ENCODE measurements at places on chromosomes 7 and 10.

DNA sequence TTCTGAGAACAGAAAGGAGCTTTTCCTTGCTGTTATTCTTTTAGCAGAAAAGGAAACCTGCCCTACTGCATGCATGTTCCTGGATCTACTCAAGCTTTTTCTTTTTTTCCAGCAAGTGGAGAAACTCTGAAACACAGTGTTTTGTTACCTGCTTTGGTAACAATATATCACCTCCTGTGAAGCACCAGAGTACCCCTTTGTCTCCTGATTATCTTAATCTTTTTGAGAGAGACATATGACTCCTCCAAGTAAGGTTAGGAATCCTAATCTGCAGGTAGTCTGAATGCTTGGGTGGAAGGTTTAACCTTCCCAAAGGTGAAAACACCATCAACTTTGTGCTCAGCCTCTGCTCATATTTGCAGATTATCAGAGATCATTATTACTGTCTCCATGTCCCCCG lies 93.1 kb downstream of the MAPK8 start:
- DNase-seq: no peak

- DNase-seq: no peak
Observed at GRCh38 chr7:151243045-151243349, 5.5 kb downstream of the SMARCD3 start.

- no peak for DNase-seq
Observed at GRCh38 chr10:14350006-14350405, 19.3 kb upstream of the FRMD4A start.

GRCh38 chr10:96768136-96768535 lies 47.8 kb upstream of the PIK3AP1 start:
- DNase-seq: no peak

- no peak for DNase-seq
Observed at GRCh38 chr10:42593284-42593683, 45.1 kb downstream of the ZNF33B start.

GRCh38 chr7:127665922-127666321 lies 13.9 kb downstream of the SND1 start:
- DNase-seq: no peak

DNA sequence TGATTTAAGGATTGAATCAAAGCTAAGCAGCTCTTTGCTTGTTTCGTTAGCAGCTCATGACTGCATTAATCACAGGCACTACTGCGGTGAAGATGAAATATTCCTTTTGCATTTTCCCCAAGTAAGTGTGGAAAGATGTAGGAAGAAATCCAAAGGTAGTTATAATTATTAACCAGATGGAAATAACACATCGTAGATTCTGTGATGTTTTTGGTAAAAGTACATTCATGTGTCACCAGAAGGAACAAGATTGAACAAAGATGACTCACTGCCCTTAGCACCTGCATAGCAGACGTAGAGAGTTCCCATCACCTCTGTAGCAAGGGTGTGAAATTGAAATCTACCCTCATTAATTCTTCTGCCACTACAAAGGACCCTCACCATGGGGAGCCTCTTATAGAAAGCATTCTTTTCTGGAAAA lies 37.1 kb downstream of the SMURF1 start:
- DNase-seq: no peak

GRCh38 chr7:92052684-92053083 lies 81.6 kb downstream of the CYP51A1 start:
- DNase-seq: no peak

GRCh38 chr10:132332433-132332754 lies 401 bp downstream of the LRRC27 start:
- no peak for DNase-seq

DNA sequence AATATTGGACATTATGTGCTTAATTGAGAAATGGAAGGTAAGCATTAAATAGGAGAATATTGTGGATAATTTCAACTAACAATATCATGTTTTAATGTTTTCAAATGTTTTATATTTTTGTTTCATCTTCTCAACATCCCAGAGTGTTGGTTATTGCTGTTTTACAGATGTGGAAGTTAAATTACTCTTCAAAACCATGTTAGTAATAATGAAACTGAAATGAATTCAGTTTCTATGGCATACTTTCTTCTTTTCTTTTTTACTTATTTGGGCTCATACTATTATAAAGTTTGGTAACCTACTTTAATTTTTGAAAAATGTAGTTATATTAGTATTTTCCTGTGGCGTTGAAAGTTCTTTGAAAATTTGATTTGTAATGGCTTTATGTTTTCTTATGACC lies 4.2 kb downstream of the GLRX3 start:
- no peak for DNase-seq

DNA sequence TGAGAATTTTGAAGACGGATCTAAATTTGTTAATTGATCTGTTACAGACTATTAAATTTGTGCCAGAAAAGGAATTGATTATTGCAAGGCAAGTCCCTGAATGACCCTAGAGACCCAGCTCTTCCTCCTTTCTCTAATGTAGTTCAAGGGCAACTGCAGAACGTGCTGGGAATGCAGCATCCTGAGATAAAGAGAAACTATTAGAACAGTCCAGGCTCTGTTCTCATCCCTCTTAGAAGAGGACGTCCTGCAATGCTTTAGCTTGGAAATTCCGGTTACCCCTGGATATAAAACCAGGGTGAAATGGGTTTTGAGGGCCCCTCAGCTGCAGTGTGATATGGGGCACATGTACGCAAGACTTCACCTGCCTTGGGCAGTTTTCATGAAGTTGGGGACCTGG lies 67.3 kb downstream of the PTN start:
- DNase-seq: no peak

- DNase-seq: no peak
Observed at GRCh38 chr10:94111367-94111766, 117.6 kb downstream of the PLCE1 start.

DNA sequence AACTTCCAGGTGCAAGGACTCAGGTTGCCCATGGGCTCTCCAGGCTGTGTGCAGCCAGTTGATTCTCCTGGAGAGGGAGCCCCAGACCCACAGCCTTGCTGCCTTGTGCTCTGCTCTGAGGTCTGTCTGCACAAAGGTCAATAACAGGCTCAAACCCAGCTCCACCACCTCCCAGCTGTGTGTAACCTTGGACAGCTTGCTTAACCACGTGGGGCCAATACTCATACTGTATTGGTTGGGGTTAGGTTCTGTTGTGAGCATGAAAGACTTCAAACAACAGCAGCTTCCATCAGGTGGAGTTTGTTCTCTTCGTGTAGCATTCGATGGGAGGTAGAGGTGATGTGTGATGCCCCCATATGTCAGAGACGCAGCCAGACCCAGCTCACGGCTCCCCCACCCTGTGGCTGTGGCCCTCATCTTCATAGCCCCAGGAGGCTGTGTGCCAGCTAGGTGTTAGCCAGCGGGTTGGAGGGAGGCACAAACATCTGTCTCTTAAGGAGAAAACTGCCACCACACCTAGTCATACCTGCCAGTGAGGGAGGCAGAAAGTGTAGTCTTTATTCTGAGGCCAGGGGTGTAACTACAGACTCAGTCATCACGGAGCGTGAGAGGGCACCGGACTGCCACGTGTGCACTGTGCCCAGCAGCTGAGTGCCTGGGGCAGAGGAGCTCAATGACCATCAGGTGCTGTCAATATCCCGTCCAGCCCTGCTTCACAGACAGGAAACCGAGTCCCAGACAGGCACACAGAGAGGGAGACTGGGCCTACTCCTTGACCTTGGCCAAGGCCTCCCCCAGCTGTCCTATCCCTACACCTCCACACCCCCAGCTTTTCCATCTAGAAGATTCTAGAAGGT lies 8.1 kb upstream of the POLD2 start:
- DNase-seq: no peak

- DNase-seq: no peak
Observed at GRCh38 chr7:142425281-142425680, 167.4 kb upstream of the PRSS58 start.

All from HS-5 (cell line).